NCI-H526 (cell line): ENCODE measurements at places on chromosomes 1 and 21.

DNA sequence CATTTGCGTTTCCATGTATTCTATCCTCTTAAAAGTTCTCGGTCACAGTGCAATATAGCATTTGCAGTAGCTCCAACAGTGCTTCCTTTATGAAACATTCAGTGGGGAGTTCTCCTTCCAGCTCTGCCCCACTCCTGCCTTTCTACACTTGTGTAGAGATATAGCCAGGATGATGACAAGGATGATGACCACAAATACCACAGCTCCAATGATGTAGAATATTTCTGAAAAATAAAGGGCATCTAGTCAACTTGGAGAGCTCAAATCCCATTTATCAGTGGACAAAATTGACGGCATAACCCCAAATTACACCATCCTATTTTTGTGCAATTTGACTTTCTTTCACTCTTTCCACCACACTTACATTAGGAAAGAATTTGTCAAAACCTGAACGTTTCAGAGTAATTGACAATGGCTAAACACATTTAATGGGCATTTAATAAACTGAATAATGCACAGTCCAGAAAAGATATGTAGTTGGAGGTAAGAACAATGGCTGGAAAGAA lies 11.1 kb downstream of the F3 start:
- DNase-seq: no peak

DNA sequence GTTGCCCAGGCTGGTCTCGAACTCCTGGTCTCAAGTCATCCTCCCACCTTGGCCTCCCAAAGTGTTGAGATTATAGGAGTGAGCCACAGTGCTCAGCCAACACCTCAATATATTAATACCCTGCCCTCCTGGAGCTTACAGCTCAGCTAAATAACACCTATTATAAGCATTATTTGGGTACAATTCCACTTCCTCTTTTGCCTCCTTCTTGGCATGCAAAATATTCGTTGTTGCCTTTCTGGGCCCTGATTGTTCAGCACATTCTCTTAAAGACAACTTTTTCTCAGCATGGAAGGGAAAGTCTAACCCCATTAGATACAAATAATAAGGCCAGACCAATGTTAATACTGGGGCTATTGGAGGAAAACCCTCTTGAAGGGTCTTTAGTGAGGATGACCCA lies 2.8 kb downstream of the PAQR7 start:
- DNase-seq: no peak

DNA sequence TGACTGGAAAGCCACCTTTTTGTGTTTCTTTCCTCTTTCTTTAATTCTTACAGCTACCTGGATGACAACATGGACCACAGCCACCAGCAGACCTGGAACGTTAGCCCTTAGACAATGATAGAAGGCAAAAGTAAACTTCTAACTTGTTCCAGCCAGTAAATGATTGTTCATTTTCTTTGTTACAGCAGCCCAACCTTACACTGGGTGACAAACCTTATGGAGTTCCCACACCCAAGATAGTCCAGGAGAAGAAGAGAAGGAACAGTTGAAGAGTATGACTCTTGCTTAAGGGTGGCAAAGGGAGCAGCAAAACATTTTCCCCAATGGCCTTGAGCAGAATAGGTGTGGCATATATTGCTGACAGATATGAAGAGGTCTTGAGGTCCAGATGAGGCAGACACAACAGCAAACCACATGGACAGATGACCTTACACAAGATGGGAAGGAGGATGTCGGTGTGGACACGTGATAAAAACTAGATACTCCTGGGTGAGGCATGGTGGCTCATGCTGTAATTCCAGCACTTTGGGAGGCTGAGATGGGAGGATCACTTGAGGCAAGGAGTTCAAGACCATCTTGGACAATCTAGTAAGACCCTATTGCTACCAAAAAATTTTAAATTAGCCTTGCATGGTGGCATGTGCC lies 11.8 kb upstream of the FAM76A start:
- no peak for DNase-seq

GRCh38 chr1:215660259-215660658 lies 93.2 kb downstream of the KCTD3 start:
- no peak for DNase-seq

- no peak for DNase-seq
Observed at GRCh38 chr1:231860221-231861088, 233.9 kb downstream of the DISC1 start.

DNA sequence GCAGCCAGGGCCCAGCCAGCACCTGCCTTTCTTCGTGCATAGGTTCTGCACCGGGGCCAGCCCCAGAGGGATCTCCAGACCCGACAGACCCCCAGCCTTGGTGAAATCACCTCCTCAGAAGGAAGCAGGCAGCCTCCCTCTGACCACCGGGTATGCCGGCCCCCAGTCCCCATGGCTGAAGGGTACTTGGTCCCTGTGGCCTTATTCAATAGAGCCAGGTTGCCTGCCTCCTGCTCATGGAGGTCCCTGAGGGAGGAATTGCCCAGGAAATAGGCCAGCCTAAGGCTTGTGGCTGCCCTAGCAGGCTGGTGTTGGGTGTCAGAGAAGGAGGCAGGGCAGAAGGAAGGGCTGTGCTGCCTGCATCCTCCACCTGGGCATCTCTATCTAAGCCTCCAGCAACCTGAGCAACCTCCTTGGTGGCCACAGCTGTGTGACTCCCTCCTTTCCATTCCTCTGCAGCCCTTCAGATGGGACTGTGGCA lies 338.2 kb upstream of the VAMP3 start:
- no peak for DNase-seq

DNA sequence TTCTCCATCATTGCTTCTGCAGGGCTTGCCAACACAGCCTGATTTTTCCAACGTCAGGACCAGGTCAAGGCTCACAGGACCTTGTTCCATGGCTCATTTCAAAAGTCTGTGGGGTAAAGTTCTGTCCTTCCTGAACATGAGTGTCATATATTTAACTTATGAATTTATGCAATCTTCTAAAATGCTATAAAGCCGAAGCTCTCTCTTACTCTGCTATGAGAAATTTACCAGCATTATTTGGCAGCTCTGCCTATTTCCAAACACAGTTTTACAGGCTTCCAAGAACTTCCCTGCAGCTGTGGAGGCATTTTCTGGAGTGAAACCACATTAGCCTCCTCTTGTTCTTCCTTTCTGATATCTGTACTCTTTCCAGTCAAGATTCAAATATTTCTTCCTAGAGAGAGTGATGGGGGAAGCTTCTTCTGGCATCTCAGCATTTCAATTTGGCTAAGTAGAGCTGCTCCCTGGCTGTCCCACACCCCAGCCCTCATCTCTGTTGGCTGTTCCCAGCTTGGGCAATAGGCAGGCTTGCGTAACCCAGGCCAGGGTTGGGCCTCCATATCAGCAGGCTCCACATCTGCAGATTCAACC lies 15.6 kb upstream of the HMGCS2 start:
- no peak for DNase-seq

DNA sequence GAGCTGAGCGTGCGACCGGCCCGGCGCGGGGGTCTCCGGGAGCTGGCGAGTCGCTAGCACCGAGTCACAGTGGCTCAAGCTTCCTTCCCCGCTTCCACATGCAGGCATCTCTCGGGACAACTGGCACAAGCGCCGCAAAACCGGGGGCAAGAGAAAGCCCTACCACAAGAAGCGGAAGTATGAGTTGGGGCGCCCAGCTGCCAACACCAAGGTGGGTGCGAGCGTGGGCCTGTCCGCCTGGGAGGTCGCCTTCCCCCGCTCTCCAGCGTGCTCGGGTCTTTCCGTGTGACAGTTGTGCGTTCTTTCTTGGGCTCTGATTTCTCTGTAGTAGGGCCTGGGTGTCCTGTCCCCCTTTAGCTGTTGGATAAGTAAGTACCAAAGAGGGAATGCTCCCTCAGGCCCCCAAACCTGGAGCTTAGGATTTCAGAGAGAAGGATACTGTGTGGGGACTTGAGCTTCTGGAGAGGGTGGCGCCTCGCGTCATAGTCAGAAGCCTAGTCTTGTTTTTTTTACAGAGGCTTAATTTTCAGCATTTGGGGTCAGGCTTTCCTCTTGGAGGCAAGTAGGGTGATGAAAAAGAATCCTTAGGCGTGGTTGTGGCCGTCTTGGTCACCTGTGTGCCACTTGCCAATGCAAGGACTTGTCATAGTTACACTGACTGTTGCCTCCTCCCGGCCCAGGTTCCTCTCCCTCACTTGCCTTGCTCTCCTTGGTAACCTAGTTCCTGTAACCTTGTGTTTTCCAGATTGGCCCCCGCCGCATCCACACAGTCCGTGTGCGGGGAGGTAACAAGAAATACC lies 790 bp downstream of the RPS8 start:
- no peak for DNase-seq

DNA sequence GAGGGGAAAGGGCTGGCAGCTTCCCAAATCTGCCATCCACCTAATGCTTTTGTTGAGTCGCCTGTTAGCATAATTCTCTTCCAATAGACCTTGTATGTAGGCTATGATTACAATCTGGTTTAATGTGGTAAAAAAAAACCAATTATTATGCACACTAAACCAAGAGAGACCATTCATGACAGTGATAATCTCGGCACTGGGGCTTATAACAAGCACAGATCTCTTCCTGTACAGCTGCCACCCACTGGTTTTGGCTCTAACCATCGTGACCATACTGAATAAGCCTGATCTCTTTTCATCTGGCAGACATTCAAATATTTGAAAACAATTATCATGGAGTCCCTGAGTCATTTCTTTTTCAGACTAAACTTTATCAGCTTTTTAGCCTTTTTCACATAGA lies 12.0 kb upstream of the SYT14 start:
- no peak for DNase-seq

- DNase-seq: peak; percentile 79
Observed at GRCh38 chr1:15304708-15305467, 57.9 kb downstream of the FHAD1 start.

GRCh38 chr1:1167398-1167821 lies 6.3 kb upstream of the TTLL10 start:
- no peak for DNase-seq

DNA sequence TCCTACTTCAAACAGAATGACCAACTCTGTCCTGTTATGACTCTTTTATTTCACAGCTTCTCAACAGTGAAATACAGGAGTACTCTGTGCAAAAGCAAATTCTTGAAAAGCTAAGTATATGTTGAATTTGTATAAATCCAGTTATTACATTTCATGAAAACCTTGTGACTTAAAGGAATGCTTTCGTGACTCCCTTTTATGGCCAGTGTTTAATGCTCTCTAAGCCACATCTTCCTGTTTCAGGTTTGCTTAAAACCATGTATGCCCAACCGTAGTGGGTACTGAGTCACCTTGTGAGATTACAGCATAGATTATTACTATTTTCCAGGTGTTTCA lies 40.2 kb upstream of the KIF1B start:
- DNase-seq: no peak

DNA sequence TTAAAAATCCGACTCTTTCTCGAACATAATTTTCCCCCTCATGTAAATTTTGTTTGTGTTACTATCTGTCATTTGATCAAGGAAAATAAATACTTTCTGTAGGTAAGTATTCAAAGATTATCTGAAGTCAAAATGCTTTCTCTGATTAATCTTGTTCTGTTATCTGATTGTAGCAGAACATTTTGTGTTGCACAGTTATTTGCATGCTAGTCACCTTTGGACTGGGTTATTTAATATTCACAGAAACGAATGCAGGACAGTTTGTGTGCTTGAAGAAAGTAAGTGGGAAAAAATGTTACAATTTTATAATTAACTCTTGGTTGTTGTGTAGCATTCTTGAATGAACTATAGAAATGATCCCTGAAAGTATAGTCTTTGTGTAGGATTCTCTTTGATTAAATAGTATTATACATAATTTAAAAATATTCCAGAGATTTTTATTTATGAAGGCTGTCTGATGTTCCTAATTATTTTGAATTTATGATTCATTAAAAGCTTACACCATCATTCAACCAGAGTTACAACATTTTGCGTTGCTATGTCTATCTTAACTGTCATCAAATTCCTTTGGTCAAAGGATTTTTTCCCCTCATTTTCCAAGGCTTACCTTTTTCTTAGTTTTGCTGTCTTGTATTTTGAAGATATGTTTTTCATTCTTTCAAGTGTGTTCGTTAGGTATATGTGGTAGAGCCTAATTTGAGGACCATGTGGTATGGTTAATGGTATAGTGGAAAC lies 176.6 kb downstream of the GIPC2 start:
- peak; percentile 13 for DNase-seq

- no peak for DNase-seq
Observed at GRCh38 chr1:108534759-108535158, 25.1 kb upstream of the EEIG2 start.

GRCh38 chr1:207917080-207917479 lies 6.2 kb upstream of the CD34 start:
- DNase-seq: no peak

DNA sequence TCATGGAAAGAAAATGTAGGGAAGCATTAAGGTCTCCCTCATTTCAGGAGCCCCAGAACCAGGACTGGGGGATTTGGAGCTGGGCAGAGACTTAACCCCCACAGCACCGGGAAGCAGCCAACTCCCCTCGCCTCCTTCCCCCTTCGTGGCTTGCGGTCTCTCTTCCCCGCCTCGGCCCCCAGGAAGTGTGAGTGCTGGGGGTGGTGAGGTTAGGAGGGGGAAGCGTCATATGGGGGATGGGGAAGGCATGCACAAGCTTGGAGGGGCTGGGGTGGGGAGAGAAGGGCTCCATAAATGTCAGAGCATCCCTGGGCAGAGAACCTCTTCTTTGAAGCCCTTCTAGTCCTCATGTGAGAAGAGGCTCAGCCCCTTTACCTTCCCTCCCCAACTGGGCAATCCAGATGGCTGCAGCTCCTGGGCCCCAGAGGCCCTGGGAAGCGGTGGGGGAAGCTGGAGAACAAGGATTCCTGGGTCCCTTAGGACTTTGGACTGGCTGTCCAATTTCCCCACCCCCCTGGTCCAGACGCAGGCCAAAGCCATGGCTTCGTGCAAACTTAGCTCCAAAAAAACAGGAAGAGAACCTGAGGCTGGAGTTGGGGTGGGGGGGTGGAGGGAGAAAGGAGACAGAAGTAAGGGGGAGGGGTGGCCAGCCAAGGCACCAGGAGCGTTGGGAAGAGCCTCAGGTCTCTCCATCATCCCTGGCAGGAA lies 7.8 kb downstream of the ZBTB7B start:
- DNase-seq: no peak

DNA sequence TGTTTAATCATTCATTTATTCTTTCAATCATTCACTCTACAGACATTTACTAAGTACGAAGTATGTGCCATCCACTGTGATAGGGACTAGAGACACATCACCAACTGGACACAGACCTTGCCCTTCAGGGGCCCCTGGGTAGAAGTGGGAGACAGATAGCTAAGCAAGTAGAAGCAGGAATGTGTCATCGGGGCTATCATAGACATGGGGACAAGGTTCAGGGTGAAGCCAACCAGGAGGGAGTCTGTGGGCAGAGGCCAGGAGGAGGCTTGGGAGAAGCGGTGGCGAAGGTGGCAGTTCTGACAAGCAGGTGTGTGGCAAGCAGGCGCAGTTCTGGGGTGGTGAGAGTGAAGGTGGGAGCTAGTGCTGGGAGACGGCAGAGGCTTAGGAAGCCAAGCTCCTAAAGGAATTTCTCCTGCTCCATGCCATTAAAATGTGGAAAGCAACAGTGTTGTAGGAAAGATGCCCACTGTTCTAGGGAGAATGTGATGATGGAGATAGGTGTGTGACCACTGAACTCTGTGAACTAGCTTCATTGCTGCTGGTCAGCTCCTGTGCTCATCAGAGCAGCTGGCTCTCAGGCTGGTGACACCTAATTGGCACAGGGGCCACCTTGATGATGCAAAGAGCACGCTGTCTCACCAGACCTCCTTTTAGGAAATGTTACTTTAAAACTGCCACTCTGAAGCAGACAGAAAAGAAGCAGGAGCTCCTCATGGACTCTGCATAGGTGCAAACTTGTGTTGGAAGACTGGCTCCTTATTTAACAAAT lies 79.7 kb upstream of the LPGAT1 start:
- DNase-seq: no peak

- no peak for DNase-seq
Observed at GRCh38 chr1:30704271-30704670, 19.1 kb downstream of the MATN1 start.

GRCh38 chr1:224739997-224740684 lies 124.0 kb downstream of the CNIH3 start:
- no peak for DNase-seq

- DNase-seq: no peak
Observed at GRCh38 chr21:33691945-33692603, 49.8 kb downstream of the ITSN1 start.
